ENCODE measurements at places on chromosomes 2 and 18. TPM values are rescaled to one million over a fixed set of nuclear protein-coding genes. Genes with fewer than 3 reads are reported as not detected.
A peak's percentile ranks its signal among the peaks of the same experiment; 100 is the strongest.

MROH2A gene
- total RNA-seq: not detected

GBX2 gene
- 1.1 TPM for total RNA-seq

DNER gene
- not detected for total RNA-seq

CAVIN2 gene
- total RNA-seq: 571 TPM

CDKL4 gene
- total RNA-seq: 0.51 TPM

HRH4 gene
- 0.19 TPM for total RNA-seq

NAT8 gene
- total RNA-seq: not detected

IL18R1 gene
- total RNA-seq: 1.4 TPM

CENPA gene
- 5.1 TPM for total RNA-seq

RFTN2 gene
- 14.4 TPM for total RNA-seq

GCKR gene
- 0.85 TPM for total RNA-seq

MOCOS gene
- total RNA-seq: 0.34 TPM

FABP1 gene
- not detected for total RNA-seq

NT5C1B gene
- total RNA-seq: not detected

ACADL gene
- total RNA-seq: 0.19 TPM

LHCGR gene
- total RNA-seq: not detected

VIT gene
- 0.65 TPM for total RNA-seq

LIPG gene
- 1.9 TPM for total RNA-seq

LOXL3 gene
- 0.85 TPM for total RNA-seq

CRYGC gene
- total RNA-seq: not detected

DNA sequence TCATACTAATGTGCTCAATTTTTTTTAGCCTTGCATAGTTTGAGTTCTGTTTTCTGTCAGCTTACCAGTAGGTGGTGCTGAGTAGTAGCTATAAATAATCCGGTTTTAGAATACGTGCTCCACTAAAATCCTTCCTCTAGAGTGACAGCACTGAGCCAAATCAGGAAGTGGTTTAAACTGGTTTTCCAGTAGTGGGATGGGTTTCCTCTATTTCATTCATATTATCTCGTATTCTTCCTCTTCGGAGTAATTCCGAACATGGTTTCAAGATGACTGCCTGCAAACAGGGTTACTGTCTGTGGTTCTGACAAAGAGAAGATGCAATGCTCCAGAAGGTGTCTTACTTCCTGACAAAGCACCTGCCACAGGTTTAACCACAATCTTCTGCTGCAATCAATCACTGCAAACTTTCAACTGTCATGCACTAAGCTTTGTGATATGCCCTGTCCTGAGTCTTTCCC is 496.9 kb upstream of the VRK2 start:
- DNase-seq: peak; percentile 2

DNA sequence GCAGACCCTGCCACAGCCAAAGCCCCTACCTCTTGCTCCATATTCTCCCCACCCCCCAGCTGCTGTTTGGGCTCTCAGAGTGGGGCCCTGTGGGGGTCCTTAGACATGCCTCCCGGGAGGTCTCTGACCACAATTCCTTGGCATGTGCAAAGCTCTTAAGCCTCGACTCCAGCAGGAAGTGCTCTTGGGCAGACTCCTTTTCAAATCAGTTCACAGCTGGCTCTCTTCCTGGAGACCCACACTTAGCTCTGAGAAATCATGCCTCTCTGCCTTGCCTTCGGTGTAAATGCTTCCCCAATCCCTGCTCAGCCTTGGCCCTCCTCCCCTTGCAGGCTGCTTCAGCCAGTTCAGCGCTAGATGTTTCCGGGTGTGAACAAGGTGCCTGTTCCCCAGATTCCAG is 46.9 kb downstream of the NGEF start:
- DNase-seq: no peak

DNA sequence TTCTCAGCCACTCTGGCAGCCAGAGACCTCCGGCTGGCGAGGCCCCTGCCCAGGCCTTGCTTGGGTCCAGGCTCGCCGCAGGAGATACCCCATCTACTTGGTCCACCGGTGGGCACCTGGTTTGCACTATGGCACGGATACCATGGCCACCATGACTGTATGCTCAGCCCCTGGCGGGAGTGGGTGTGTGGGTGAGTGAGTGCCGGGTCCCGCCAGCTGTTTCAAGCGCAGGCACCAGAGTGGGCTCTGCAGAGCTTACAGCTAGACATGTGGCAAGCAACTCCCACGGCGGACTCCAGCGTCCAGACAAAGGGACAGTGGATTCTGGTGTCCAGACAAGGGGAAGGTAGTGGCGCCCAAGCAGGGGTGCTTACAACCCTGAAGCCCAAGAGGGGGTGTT is 1.4 kb downstream of the ATG4B start:
- DNase-seq: no peak

DNA sequence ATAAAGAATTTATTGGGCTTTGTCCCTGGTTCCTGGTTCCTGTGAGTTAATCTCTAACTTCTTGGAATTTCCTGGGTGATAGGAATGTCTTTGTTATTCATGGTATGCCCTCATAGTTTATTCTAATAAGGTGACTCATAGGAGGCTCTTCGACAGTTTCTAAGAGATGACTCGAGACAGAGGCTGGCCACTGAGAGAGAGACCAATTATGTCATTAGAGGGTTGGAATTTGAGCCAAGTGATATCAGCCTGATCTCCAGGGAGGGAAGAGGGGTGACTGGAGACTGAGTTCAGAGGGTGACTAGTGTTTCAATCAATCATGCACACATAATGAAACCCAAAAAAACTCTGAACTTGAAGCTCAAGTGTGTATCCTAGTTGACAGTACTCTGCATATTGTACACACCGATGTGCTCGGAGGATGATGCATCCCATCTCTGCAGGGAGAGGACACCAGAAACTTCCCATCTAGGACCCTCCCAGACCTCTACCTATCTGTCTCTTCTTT is 185.7 kb downstream of the MTCL1 start:
- peak; percentile 71 for DNase-seq

- DNase-seq: no peak
These were observed 8.0 kb downstream of the PKDCC start for GRCh38 chr2:42055573-42056514.

GRCh38 chr2:4090668-4091630 is 387.6 kb downstream of the DCDC2C start:
- no peak for DNase-seq

DNA sequence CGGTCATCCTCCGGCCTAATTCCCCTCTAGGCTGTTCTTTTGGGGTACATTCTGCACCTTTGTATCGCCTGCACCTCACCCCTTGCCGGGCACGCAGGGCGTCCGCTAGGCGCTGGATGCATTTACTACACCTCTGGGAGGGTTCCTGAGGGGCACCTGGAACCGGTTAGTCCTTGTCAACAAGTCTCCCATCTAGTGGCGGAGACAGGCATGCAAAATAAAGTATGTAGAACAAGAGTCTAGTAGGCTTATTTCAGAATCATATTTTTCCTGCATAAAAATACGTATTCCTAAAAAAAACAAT is 705 bp upstream of the TEX261 start:
- peak; percentile 63 for DNase-seq

DNA sequence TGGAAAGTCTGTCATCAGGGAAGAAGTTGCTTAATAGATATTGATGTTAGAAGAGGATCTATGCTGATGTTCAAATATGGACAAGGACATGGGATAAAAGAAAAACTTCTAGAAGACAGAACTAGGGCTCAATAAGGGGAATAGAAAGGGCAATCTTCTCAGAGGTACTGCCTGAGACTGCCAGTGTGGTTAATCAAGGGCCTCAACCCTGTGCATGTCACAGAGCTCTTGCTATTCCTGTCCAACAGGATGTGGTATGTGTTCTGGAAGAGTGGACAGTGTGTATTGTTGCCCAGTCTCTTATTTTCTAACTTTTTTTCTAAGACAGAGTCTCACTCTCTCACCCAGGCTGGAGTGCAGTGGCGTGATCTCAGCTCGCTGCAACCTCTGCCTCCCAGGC is 27.8 kb upstream of the RNF125 start:
- DNase-seq: no peak

GRCh38 chr2:69517410-69517809 is 80.2 kb upstream of the NFU1 start:
- no peak for DNase-seq

- DNase-seq: no peak
These were observed 306.1 kb upstream of the CYRIA start for GRCh38 chr2:16971722-16972234.

DNA sequence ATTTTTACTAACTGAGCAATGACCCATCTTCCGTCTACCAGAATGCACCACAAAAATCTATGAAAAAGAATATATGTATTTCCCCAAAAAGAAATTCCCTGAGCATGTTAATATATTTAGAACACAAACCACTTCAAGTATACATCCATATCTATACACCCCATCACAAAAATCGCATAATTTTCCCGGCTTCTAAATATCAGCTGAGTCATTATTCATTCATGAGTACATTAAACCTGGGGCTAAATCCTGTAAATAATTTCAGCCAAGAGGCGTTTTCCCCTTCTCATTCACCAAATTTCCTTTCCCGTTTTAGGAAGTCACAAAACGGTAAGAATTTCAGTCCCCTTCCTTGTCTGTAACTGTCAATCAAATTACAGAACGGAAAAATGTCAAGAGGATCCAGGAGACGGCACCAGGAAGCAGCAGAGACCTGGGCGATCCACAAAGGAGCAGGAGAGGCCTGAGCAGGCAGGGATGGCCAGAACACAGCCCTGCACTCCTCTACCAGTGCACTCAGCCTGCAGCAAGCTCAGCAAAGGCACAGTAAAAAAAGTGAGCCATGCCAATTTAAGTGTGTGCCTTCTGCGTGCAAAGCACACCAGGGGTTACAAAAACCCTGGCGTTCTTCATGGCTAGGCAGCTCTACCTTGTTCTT is 300.7 kb downstream of the TCF4 start:
- peak; percentile 30 for DNase-seq

DNA sequence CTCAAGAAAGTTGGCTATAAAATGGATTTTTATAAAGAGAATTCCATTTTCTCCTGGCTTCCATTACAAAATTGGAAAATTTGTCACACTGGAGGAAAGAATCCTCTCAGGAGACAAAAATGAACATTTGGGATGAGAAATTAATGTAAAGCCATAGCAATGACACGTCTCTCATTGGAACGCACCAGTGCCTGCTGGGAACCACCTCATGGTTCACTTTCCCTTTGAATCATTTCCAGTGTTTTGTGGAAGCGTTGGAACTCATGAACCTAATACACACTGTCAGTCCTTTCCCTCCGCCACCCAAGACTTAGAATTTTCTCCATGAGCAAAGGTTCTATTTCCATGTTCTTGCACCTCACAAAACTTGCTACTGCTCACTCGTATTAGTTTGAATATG is 21.0 kb upstream of the NRP2 start:
- no peak for DNase-seq

GRCh38 chr2:217147818-217148217 is 288.0 kb upstream of the TNP1 start:
- no peak for DNase-seq

- no peak for DNase-seq
These were observed 189.9 kb downstream of the SLC4A10 start for GRCh38 chr2:161814008-161814660.

GRCh38 chr18:24426398-24427294 is at the start of gene IMPACT:
Gene IMPACT (plus strand): TSS chr18:24426670. CDS start chr18:24426757, 87 bp downstream.
- peak; percentile 90 for DNase-seq

GRCh38 chr2:16227811-16228462 is 287.6 kb downstream of the MYCN start:
- DNase-seq: no peak

DNA sequence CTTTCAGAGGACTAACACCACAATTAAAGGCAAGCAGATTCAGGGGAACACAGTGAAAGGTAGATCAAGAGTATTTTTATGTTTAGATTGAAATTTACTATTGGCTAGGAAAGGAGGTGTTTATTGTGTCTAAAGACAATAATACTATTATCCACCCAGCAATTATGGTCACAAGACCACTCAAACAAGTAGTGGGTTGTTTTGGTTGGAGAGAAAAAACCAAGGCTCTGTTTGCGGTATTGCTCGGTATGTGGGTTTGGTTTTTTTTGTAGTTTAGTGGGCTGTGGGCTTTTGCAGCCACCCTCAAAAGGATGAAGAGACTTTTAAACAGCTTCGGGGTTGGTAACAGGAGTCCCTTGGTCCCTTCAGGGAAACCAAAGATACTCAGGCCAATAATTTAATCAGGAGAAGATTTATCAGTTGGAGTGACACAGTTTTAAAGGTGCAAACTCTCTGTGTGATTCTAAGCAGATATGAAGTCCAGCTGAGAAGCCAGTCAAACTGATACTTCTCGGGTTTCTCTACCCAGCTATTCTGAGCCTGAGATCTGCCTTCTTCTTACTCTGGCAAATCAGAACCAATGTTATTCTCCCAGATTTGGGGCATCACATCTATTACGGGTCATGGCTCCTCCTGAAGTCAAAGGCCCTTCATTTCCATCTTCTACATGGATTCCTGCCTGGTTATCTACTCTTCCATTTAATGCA is 55.3 kb downstream of the DCC start:
- DNase-seq: no peak

GRCh38 chr2:112156152-112156986 is 18.2 kb downstream of the FBLN7 start:
- peak; percentile 40 for DNase-seq

- DNase-seq: no peak
These were observed 69.5 kb upstream of the SPTBN1 start for GRCh38 chr2:54386585-54386984.

DNA sequence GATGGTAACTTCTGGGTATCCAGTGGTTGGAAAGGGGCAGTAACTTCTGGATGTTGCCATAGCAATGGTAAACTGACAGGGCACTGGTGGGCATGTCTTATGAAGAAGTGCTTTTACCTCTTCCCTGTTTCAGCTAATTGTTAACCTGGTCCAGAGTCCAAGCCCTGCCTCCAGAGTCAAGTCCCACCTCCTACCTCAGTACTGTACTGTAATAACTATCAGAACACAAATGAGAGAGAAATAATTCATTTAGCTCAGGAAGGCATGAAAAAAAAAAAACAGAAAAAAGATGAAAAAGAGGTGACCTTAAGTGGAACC is 237.0 kb downstream of the ZNF804A start:
- no peak for DNase-seq

- DNase-seq: no peak
These were observed 343.2 kb upstream of the TNP1 start for GRCh38 chr2:217203086-217203485.

GRCh38 chr2:36409335-36409734 is 53.8 kb downstream of the CRIM1 start:
- DNase-seq: no peak

Data from dermis blood vessel endothelial cell (primary cell).